ENCODE measurements at places on chromosomes 3 and 15.

GRCh38 chr3:117480525-117480924 is 770.9 kb downstream of the TUSC7 start:
- no peak for DNase-seq

DNA sequence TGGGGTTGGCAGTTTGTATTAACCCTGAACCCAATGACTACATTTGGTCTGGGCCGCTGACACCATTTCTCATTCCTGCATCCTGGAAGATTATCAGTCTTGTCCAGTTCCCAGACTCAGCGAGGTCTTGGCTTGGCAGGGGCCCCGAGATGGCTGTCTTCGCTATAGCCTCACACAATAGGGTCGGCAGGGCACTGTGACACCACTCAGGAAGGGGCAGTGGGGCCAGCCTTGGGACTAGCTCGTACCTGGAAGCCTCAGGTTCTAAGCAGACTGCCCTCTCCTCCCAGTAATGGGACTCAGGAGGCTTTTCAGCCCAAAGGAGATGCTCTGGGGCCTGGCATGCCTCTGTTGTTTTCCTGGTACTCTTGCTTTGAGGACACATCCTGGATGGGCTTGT is 9.1 kb downstream of the TEX264 start:
- no peak for DNase-seq

DNA sequence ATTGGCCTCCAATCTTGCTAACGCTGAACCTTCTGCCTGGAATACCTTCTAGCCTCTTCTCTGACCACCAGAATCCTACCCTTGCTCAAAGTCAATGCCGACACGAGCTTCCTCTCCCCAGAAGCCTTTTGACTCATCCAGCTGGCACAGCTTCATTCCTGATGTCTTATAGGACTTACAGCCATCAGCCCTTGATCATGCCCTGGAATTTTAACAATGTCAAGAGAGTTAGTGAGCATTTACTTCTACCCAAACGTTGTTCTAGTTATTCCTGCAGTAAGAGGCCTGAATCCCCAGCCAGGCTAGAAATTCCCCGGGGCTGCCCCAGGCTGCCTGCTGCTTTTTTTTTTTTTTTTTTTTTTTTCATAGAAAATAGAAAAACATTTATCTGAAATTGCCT is 3.9 kb downstream of the CYP1A2 start:
- DNase-seq, result no peak

DNA sequence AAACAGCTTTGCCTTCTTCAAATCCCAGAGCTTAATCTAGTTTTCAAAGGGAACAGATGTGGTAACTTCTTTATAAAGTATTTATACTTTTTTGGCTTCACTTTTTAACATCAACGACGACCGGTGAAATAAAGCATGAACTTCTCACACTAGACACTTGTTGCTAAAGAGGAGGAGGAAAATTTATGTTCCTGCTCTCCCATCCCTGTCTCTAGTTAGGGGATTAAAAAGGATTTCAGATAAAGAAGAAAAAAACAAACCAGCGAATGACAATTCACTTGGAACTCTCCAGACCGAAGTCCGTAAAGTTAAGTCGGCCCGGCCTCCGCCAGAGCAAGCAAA is 672 bp downstream of the NEDD4 start:
- DNase-seq, result no peak

DNA sequence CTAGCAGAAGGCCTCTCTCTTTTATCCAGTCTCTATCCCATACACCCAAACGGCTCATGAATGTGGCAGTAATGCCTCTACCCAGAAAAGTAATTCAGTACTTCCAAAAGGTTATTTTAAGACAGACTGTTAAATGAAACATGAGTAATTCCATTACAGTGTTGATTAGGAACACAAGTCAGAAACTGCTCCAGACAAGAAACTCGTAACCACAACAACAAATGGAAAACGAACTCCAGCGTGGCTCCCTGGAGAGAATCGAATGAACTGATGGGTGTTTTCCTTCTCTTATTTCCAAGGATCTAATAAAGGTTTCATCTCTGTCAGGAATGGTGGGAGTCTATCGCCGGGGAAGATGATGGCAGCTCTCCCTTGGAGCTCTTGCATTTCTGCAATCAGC is 228.4 kb downstream of the MAGI1 start:
- DNase-seq, result no peak

- DNase-seq, result no peak
Measured at GRCh38 chr3:98073486-98073885, 13.5 kb upstream of the OR5AC2 start.

GRCh38 chr3:195056506-195056905 is 214.5 kb downstream of the XXYLT1 start:
- DNase-seq, result no peak

DNA sequence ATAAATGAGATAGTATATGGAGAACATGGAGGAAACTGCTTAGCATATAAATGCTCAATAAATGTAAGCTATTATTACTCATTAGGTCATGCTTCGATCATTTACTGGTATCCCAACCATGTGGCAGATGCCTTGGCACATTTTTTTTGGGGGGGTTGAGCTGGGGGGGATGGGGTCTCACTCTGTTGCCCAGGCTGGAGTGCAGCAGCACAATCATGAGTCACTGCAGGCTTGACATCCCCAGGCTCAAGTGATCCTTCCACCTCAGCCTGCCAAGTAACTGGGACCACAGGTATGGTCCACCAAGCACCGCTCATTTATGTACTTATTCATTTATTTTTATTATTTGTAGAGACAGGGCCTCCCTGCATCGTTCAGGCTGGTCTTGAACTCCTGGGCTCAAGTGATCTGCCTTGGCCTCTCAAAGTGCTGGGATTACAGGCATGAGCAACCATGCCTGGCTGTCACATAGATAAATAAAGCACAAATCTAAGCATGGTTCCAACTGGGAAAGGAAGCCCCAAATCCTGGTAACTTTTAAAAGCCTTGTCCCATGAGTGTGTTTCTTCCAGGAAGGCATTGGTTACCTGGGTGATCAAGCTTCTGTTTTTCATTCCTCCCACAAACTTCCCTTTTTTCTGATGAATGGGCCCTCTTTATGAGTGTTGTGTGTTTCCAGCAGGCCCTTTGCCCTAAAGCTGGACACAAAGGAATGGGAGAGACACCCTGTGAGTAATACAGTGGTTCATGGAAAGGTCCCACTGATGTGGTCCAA is 147.4 kb upstream of the UMPS start:
- no peak for DNase-seq

GRCh38 chr3:116148881-116149851 is 296.1 kb downstream of the LSAMP start:
- no peak for DNase-seq

- DNase-seq, result peak; percentile 11
Measured at GRCh38 chr3:100254168-100254777, 6.5 kb upstream of the TBC1D23 start.

DNA sequence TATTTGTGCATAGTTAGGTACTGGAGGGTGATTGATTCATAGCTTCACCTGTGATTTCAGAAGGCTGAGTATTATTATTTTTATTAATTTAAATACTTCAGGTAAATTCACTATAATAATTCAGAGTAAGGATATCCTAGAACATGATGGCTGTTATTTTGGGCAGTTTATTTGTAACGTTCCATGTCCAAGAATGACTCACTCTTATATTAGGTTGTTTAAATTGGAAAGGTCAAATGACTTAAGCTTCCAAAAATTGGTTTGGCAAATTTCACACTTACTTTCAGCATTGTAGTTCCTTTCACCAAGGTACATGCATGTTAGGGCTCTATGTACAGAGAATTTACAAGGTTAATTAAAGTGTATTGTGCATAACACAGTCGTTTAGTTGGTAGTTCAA is 120.2 kb downstream of the EPHA3 start:
- no peak for DNase-seq

DNA sequence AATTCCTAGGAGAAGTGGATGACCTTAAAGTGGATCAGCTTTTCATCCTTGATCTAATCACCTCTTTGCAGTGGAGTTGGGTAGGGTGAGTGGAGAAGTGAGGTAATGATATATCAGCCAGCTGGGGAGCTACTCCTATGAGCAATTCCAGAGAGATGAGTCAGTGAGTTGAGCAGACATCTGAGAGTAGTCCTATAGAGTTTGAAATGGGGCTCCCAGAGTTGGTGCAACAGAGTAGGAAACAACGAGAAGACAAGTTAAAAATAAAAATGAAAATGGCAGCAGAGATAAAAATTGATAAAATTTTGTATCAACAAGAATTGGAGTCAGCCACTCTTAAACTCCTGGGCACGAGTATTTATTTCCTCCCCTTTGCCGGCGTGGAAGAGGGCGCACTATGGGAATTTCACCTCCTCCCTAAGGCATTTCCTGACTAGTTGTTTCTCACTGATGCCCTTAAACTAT is 150.8 kb upstream of the DPH6 start:
- DNase-seq, result no peak

- no peak for DNase-seq
Measured at GRCh38 chr15:44654858-44655257, 8.6 kb downstream of the SPG11 start.

- no peak for DNase-seq
Measured at GRCh38 chr15:22780267-22780666, 6.2 kb upstream of the NIPA1 start.

GRCh38 chr3:16064642-16065414 is 109.7 kb upstream of the GALNT15 start:
- no peak for DNase-seq
